Stimulated activated CD4-positive, alpha-beta T cell treated with anti-CD3 and anti-CD28 coated beads, Interleukin-12 subunit alpha, Interleukin-12 subunit beta, amount 100 ng/mL, for 4 hours (primary cell): ENCODE measurements at places on chromosomes 7 and 10.

DNA sequence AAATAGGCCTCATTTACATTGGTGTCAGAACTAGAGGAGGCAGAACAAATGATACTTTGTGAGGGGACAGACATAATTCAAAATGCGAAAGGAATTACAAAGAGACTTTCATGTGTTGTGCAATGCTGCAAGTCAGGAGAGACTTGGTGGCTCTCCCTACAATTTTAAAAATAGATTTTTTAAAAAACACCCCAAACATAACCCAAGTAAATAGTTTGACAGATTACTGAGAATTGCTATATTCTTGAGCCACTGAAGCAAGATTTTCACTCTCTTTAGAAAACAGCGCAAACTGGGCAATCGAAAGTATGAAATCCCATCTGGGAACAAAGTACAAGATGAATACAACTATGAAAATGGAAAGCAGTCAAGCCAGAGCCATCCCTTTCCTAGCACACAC, 126.3 kb upstream of the NPY start:
- no peak for DNase-seq

- DNase-seq, result no peak
These were observed 5.6 kb upstream of the PKD1L1 start for GRCh38 chr7:47953822-47954221.

- no peak for DNase-seq
These were observed 170.1 kb upstream of the SEMA3D start for GRCh38 chr7:85356916-85357315.

GRCh38 chr10:62015994-62016393, 114.5 kb downstream of the ARID5B start:
- no peak for DNase-seq

- DNase-seq, result no peak
These were observed 344.1 kb upstream of the PRKCQ start for GRCh38 chr10:6924166-6924565.

GRCh38 chr7:135095450-135095849, 52.4 kb upstream of the TMEM140 start:
- no peak for DNase-seq

DNA sequence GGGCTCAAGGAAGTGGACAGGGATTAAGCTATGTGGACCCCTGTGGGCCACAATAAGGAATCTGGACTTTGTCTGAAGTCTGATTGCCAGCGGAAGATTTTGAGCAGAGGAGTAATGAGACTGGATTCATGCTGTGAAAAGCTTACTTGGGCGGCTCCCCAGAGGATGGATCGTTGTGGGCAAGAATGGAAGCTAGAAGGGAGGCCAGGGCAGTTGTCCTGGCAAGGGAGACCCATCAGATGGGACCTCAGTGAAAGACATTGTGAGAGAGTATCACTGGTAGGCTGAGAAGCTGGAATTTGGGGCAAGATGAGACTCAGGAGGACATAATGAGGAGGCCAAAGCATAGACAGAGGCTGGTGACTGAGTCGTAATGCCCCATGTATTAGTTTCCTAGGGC, 15.6 kb downstream of the ABCC2 start:
- DNase-seq, result no peak

- DNase-seq, result no peak
These were observed 27.7 kb upstream of the INSIG1 start for GRCh38 chr7:155269766-155270585.

- no peak for DNase-seq
These were observed 80.4 kb downstream of the NOC3L start for GRCh38 chr10:94282369-94282768.

- no peak for DNase-seq
These were observed 6.3 kb downstream of the CISD1 start for GRCh38 chr10:58275261-58275660.

GRCh38 chr10:78626471-78626870, 442.3 kb upstream of the ZMIZ1 start:
- DNase-seq, result no peak

DNA sequence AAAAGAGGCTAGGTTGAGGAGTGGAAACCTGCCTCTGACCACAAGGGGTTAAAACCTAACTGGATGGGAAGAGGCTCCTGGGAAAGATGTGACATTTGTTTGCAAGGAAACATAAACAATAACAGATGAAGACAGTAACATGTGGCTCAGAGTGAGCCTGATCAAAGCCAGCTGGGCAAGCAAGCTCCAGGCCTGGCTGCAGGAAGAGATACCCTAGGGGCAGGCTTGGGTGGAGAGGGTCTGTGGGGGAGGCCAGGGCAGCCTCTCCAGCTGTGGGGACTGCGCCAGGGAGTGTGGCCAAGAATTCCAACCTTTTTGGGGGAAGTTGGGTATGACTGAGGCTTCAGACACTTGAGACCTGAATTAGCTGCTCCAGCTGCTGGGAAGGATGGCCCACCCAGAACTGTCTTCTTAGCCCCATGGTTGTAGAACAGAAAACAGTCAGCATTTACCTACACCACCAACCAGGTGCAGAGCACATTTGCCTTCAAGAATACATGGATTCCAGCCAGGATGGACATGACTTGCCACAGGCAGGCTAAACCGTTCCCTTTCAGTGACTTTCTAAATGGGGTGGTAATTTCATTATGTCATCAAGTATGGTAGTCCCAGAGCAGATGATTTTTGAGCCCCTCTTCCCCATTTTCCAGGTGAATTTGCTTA, 10.4 kb upstream of the FAM170B start:
- no peak for DNase-seq

DNA sequence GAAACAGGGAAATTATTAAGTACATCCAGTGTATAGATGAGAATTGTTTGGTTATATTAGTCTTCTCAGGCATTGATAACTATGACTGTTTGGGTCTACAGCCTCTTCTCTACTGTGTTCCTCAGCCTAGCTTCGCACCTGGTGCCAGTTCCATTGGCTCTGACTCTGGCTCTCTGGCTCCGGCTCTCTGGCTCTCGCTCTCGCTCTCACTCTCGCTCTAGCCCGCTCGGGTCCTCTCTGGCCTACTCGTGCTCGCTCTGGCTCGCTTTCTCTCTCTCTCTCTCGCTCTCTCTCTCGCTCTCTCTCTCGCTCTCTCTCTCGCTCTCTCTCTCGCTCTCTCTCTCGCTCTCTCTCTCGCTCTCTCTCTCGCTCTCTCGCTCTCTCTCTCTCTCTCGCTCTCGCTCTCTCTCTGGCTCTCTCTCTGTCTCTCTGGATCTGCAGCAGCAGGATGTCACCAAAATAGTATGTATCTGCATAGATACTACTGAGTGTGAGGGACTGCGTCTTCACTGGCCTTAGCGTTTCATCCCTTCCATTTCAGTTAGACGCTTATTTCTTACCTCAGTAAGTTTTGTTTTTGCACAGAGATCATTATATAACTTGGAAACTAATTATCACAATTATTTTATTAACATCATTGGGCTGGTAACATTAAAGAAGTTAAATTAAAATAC, 6.5 kb upstream of the SSBP1 start:
- no peak for DNase-seq
